NCI-H1092 (cell line): ENCODE measurements at places on chromosomes 1 and 21.

GRCh38 chr1:41730806-41731205 is 187.9 kb downstream of the HIVEP3 start:
- DNase-seq, result no peak

GRCh38 chr1:170560681-170561285 is 28.8 kb downstream of the GORAB start:
- no peak for DNase-seq

- DNase-seq, result no peak
These were observed 42.4 kb upstream of the COA6 start for GRCh38 chr1:234330843-234331215.

GRCh38 chr1:7518411-7518810 is 252.7 kb upstream of the VAMP3 start:
- no peak for DNase-seq

DNA sequence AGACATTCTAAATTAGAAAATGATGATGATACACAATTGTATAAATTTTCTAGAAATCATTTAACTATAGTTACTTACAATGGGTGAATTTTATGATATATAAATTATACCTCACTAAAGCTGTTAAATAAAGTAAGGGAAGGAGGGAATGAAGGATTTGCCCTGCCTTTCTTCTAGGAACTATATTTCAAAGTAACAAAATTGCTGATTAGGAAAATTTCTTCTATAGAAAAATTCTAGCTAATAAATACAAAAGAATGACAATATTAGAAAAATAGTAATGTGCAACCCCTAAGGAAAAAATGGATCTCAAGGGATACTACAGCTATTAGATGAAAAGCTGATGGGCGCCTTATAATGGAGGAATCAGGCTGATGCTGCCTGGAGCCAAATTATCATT is 23.1 kb downstream of the SPATA6 start:
- no peak for DNase-seq
